ENCODE measurements at places on chromosomes 4 and X.

- DNase-seq: no peak
These were observed 63.8 kb downstream of the SEPSECS start for GRCh38 chr4:25096251-25096980.

GRCh38 chr4:153161226-153161963 lies 42.8 kb upstream of the TRIM2 start:
- no peak for DNase-seq

DNA sequence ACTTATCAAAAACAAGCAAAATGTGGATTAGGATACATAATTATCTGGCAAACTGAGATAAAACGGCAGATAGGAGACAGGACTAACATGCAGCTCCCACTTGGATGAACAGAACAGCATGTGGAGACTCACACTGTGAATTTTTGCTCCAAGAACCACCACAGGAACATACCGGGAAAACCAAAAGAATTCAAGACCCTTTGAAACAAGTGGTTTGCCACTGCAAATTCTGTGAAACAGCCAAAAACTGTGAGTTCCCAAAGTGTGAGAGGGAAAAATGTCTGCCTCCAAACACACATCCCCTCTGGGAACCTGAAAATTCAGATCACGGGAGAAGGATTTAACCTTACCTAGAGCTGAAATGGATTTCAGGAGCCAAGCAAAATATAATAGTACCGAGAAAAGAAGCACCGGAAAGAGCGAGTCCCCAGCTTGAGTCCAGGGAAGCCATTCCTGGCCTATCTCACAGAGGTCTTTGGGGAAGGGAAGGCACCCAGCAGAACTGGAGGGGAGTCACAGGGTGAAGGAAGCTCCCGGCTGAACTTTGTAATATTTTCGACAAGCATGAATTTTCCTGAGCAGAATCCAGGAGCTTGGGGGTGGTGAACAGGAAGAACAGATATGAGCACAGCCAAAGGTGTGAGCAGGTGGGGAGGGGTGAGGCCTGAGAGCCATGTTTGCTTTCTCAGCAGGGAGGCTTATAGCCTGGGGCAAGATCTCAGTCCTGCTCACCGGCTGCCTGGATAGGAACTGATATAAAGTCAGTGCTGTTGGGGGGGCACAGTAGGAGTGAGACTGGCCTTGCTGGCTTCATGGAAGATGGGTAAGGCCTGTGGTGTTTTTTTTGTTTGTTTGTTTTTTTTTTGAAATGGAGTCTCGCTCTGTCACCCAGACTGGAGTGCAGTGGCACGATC lies 23.9 kb downstream of the MANBA start:
- DNase-seq: no peak

GRCh38 chrX:39953879-39954278 lies 143.9 kb downstream of the BCOR start:
- DNase-seq: no peak

DNA sequence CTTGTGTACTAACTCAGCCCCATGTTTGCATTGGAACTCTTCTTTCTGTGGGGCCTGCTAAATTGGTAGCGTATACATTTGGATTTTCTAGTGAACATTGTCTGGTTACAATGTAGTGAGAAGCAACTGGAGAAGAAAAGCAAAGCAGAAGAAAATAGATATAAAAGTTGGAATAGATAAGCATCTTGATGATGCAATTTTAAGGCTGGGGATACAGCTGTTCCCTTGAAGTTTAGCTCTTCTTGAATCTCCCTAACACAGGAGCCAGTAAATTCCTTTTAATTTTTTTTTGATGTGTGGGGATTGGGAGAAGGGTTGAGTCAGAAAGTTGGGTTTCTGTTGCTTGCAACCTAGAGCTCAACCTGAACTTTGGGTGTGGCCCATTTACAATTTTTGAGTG lies 308.1 kb downstream of the STIM2 start:
- no peak for DNase-seq

- DNase-seq: peak; percentile 16
These were observed 69.0 kb downstream of the ATOH1 start for GRCh38 chr4:93897559-93897958.

- peak; percentile 58 for DNase-seq
These were observed 30.9 kb upstream of the INTS6L start for GRCh38 chrX:135489542-135489941.

DNA sequence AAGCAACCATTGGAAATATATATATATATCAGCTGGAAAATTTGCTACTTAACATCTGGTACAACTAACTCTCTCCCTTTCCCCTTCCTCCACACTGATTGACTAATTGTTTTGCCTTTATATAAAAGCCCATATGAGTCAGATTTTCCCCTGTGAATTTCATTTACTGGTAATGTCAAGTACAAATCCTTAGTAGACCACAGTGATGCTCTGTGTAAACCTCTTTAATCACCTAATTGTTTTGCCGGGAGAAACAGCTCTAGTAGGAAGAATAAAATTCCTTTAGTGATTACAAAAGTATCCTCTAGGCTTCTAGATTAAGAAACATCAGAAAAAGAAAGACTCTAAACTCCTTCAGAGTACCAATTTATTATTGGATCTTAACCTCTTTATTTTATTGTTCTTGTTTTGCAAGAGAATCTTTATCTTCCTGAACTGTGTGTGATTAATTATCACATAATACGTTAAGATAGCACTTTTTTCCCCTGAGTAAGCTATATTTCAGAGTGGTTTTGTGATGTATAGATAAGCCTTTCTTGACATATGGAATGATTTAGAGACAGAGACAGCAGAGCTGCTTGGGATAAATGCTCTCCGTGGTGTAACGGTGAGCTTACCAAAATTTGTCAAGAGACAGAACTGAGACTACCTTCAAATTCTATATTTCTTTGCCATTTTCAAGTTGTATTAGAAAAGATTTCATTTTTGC lies 1606.4 kb upstream of the TENM3 start:
- no peak for DNase-seq

DNA sequence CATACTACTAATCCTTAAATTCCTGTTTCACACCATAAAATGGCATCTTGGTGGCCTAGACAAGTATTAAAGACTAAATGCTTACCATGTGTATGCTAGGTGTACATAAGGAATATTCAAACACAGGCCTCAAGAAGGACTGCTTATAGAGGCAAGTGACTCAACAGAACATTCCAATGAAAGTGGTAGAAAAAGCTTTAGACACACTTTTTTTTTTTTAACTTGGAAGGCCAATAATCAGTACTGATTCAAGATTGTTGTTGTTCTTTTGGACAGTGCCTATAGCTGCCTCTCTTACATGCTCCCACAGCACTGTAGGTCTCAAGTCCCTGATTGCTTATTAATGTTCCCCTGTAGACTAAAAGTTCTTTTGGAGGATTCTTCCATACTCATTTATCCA lies 77.6 kb downstream of the FBXL5 start:
- DNase-seq: no peak

- no peak for DNase-seq
These were observed 52.9 kb downstream of the EPHA5 start for GRCh38 chr4:65617416-65617815.

GRCh38 chrX:130212371-130212770 lies 40.6 kb downstream of the RAB33A start:
- no peak for DNase-seq
